ENCODE measurements at places on chromosomes 7 and 10.

DNA sequence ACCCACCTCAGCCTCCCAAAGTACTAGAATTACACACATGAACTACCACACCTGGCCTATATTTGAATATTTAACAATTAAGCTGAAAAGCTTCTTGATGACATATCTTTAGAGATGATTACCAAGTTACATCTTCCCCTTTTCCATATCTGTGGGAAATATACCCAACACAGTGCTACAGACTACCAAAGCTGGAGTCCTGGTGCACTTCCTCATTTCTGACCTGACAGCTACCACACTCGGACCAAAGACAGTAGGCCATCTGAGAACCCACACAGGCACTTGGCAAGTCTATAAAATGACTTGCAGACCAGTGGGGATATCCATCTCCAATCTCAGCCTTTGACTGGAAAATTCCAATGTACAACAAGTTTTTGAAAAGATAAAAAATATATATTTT, 270.4 kb upstream of the KLF14 start:
- peak; percentile 38 for DNase-seq

DNA sequence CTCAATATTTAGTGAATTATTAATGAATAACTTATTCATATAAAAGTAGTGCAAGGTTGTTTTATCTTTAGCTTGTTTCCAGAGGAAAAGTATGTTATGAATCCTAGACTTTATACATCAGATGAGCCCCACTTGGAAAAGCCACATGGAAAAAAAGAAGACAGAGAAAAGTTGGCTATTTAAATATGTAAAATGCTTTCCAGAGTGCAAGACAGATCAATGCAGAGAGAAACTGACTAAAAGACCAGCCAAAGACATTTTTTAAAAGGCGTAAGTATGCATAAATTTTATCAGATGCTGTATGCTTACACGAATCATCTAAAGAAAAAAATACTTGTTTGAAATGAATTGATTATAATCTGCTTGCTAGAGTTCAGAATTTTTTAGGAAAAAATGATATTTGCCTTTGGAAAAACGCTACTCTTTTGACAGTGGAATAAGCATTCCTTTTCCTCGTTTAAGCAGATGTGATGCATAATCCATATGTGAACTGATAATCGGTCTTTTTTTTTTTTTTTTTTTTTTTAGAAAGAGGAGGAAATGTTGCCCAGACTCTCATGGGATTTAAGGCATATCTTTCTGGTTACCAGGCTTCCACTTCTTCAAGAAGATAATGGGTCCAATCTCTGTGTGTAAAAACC, 70.7 kb downstream of the RELN start:
- no peak for DNase-seq

DNA sequence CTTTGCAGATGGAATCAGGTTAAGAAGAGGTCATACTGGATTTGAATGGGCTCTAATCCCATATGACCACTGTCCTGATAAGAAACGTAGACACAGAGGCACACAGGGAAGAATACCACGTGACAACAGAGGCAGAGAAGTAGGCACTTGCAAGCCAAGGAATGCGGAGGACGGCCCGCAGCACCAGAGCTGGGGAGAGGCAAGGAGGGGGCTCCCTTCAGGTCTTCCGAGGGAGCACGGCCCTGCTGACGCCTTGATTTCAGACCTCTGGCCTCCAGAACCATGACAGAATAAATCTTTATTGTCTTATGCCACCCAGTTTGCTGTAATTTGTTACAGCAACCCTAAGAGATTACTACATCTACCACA, 44.7 kb upstream of the TMEM213 start:
- DNase-seq: no peak

GRCh38 chr7:88522771-88523293, 216.1 kb upstream of the STEAP4 start:
- no peak for DNase-seq

DNA sequence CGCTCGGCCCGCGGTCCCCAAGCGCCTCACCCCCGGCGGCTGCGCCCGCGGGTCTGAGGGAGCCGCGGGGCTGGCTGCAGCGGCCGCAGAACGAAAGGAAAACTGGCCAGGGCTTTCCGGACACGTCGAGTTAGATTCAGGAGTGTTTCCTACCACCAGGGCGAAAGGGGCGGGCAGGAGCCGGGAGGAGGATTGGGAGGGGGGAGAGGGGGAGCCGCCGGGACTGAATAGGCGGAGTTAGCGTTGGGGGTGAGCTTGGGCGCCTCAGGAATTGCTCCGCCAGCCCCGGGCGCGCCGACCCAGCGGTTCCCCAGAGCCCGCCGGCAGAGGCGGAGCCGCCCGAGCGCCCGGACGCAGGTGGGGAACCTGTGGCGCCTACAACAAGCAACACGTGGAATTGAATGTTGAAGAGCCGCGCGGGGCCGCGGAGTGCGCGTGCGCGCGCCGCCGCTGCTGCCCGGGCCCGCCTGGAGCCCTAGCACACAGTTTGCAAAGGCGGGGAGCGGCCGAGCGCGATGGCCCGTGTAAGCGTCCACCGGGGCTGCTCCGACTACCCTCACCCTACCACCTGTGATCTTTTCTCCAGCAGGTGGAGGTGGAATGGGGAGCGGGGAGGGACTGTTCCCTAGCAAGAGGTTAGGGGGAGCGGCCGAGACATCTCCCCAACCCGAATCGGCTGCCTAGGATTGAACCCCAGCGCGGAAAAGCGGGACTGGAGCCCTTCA, at the start of gene CADPS2:
CADPS2 (minus strand) TSS at position 104 of the 725 bp plus-strand sequence. CDS start 123 bp downstream, outside the sequence.
- no peak for DNase-seq
